GOT3 (cell line): ENCODE measurements at places on chromosomes 3 and 15.

GRCh38 chr3:46496746-46497555 lies 825 bp upstream of the RTP3 start:
- no peak for DNase-seq

DNA sequence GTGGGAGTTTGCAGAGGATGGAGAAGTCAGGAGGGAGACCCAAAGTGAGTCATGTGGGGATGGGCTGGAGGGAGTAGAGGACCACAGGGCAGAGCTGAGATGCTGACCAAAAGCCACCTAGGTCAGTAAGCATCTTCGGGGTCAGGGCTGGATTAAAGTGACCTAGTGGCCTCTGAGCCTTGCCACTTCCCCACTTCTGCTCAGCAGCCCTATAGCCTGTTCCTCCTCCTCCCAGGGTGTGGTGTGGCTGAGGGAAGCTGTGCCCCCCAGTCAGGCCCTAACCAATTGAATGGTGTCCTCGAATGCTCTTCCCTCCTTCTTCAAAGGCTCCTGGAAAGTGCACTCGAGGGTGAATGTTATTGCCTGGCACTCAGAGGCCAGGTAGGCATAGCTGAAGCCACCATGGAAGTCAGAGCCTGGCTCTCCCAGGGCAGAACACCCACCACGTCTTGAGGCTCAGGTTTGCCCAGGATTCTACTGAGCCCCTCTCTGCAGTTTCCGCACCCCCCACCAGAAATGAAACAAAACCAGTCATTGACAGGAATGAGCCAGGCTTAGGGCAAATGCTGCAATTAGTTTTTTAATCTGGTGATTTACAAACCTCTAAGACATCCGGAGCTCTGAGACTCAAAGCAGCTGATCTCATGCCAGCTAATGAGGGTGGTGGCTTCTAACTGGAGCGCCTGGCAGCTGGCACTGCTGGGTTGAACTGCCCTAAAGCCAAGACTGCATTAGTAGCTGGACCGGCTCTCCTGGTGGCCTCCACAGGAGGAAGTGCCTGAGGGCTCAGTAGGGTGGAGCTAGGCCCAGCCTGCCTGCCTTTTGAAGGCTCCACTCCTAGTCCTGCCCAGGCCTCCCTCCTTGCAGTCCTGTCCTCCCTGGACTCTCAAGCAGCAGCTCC lies 26.0 kb upstream of the VIPR1 start:
- DNase-seq = no peak

- no peak for DNase-seq
These were observed 651.6 kb downstream of the NTRK3 start for GRCh38 chr15:87604857-87605446.

DNA sequence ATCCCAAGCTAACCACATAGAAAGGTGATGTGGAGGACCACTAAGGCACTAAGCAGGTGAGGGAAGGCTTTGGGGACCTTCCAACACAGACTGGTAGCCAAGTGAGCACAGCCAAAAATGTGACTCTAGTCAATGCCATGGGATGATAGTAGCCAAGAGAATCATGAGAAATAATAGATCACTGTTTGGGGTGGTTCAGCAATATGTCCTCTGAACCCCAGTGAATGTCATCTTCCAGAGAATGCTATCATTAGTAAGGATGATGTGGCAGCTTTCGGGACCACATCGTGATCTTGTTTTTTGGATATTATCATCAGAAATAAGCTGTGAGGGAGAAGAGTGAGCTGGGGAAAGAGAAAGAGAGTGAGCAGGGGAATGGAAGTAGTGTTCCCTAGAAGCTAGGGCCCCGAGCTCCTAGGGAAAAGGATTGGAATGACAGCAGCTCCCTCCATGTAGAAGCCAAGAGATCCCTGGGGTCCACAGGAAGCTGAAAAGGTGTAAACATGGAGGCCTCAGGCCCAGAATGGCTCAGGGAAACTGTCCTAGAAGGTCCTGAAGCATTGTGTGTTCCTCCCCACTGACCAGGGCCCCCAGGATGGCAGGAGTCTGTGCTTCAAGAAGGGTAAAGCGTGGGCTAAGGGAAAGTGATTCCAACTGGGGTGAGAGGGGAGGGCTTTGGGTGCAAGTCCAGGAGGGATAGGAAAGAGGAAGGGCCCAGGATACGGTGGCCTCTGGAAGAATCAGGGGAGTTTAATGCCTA lies 56.6 kb upstream of the KLF13 start:
- no peak for DNase-seq

GRCh38 chr3:191290311-191291025 lies 38.7 kb upstream of the CCDC50 start:
- DNase-seq = no peak

DNA sequence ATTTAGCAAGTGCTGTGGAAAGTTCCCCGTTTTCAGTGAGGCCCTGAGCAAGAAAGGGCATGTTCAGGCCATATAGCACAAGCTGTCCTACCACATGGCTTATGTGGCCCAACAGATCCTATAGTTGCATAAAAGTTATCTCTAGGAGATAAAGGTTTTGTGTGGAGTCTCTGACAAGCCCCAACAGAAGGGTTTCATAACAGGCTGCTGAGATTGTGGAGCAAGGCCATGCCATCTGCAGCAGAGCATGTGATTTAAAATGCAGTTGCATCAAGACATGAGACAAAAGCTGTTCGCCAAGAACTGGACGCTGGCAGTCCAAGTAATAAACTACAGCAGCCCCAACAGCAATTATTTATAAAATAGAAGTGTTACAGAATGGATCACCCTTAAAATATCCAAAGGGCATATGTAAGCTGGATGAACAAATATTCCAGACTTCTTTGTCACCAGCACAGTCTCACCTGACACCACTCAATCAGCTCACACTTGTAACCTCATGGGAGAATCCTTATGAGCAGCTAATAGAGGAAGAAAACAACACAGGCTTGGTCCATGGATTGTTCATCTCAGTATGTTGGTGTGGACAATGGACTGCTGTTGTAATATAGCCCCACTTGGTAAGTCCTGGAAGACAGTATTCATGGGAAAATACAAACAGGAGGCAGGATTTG lies 14.4 kb upstream of the CLDN1 start:
- no peak for DNase-seq

- DNase-seq = no peak
These were observed 19.8 kb downstream of the MRPS11 start for GRCh38 chr15:88487178-88487795.

DNA sequence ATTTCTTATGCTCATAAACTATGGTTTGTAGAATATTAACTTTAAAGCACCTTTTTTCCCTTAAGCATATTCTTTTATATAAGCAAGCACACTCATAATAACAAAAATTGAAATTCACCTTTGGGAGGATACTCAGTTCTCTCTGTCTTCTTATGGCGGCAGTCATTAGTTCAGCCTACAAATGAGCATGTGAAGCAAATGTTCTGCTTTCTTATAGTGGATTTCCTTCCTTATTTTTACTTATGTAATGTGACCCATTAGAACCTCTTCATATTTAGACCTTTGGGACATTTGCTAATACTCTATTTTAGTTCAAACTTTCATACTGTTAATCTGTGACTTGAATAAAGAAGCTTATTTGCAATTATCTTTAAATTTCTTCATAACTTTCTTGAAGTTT lies at the start of gene P2RY13:
Gene P2RY13, minus strand, starts transcription at position 187 of the 400 bp plus-strand sequence. Its CDS starts 21 bp downstream, at position 166.
- DNase-seq = no peak

DNA sequence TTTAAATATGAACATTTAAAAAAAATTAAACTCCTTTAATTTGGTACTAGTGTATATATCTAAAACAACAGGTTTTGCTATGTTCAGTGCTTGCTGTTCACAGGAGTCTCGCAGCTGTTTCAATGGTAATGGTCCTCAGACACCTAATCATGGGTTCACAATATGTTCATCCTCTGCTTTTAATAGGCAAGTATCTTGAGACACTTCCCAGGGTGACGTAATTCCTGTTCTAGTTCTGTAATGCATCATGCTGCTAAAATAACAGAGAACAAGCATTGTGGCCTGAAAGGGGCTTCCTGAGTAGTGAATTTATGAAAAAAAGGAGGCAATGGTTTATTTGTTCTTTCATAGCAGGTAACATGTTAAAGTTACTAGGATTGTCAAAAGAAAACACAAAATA lies 625.2 kb upstream of the GBE1 start:
- no peak for DNase-seq

DNA sequence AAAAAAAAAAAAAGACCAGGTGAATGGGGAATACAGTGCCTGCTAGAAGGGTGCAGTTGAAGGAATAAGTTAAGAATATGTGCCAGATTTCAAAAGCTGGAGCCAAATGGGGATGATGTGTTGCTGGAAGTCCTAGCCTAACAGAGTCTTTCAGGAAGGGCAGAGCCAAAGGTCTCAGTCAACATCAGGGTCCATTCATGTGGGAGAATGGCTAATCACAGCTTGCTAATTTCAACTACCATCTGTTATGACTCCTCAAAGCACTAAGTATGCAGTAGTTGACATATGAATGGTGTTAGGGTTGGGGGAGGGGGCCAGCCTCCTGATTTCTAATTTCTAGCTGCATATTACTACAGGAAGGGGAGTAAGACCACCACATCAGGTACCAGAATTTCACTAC lies 4.4 kb downstream of the ZBTB38 start:
- no peak for DNase-seq

DNA sequence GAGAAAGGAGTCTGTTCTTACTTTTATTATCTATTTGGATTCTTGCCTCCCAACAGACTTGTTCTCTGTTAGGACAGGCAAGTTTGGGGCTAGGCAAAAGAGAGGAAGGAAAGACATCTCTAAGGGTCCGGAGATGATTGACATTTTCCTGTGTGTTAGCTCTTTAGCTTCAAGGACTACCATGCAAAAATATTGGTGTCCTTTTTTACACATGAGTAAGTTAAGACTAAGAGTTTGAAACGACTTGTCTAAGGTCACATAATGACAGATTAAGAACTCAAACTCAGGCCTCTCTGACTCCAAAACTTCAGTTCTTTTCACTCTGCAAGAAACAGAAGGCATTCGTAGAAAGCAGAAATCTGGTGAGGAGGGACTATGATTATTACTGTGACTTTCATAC lies 5.9 kb downstream of the LMCD1 start:
- DNase-seq = no peak

DNA sequence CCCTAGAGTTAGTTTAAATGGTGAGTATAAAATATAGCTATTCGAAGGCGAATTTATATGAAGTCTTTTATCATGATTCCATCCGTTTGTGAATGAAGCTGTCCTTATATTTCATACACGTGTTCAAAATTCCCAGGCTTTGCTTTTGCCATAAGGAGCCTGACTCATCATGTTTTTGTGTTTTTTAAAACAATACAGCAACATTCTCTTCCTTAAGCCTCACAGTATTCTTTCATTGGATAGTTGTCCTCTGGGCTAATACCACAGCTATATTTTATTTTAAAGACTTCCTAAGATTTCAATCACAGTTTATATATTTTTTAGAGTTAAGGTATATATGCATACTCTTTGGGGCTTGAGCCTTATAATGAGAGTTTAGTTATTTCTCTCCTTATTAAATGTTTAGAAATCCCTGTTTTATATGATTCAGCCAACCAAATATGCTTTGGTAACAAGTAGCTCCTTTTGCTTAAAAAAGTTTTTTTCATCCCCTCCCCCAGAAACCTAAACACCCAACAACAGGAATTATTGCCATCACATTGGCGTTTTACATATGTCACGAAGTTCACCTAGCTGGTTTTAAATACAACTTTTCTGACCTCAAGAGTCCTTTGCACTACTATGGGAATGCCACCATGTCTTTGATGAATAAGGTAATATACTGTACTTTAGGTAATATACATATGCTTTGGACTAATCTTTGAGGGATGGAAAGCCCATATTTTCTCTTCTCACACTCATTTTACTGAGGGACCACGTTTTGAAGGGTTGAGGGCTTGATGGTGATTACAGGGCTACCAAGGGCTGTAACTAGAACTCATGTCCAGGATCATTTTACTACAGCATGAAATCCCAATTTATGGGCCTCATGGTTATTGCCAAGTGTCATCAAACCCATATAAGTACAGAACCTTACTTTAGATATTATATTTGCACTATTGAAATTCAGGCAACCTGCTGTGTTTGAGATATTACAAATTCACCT lies 28.5 kb downstream of the ST3GAL6 start:
- DNase-seq = no peak

DNA sequence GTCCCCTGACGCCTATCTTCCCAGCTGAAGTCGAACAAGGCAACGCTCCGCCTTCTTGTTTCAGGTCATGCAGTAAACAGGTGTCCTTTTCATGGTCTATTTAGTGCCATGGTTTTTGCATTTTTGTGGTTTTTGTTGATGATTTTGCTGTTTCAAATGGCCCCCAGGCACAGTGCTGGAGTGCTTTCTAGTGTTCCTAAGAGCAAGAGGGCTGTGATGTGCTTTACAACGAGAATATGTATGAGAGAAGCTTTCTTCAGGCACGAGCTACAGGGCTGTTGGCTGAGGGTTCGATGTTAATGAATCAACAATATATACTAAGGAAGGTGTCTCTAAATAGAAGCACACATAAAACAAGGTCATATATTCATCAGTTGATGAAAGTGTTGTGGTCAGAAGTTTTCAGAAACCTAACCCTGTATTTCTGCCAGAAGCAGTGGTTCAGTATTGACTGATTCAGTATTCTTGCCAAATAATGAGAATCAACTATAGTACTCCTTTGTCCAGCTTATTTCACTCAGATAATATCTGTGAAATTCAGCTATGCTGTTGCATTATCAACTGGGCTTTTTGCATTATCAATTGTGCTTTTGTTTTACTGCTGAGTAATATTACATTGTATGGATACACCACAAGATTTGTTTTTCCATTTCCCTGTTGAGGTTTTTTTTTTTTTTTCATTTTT lies 18.5 kb downstream of the LIMD1 start:
- no peak for DNase-seq

- DNase-seq = no peak
These were observed 101.9 kb upstream of the THBS1 start for GRCh38 chr15:39478996-39479395.

- no peak for DNase-seq
These were observed 487.1 kb upstream of the NR2F2 start for GRCh38 chr15:95843241-95843910.

GRCh38 chr15:60795471-60795870 lies 316.5 kb upstream of the ICE2 start:
- no peak for DNase-seq
